ENCODE measurements at places on chromosomes 12 and 14.

DNA sequence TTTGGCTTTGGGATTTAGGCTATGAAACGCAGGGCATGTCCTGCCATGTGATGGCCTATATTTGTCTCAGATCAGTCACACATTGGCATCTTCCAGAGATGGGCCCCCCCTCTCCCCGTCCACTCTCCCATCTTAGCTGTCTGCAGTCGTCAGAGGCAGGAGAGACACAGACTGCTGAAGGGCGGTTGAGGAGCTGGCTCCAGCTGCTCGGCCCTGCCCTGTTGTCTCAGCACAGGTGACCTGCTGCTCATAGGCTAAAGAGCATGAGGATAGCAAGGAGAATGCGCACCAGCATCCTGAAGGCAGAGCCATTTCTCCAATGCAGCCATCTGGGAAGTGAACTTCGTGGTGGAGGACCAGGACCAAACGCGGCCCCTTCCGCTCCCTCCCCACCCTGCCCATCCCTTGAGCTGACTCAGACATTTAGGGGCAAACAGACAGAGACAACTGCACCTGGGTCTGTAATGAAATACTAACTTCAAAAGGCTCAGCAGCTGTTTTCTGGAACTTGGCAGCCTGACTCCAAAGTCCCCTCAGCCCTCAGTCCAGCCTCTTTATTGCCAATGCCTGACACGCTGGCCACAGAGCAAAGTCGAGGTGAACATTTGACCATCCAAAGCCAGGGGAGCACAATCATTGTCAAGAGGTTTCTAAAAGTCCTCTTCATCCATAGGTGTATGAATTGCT lies 22.3 kb downstream of the FZD10 start:
- DNase-seq, result no peak

- DNase-seq, result no peak
Observed at GRCh38 chr14:35351497-35351896, 53.1 kb downstream of the NFKBIA start.

- DNase-seq, result no peak
Observed at GRCh38 chr14:103696466-103697071, 18.7 kb downstream of the XRCC3 start.

GRCh38 chr12:19236656-19237055 lies 107.1 kb downstream of the PLEKHA5 start:
- DNase-seq, result no peak

All from stimulated activated CD4-positive, alpha-beta T cell treated with anti-CD3 and anti-CD28 coated beads, Interleukin-15, amount 100 ng/mL, for 1 hour (primary cell).